ENCODE measurements at places on chromosomes 3 and 15. TPM values are rescaled to one million over a fixed set of nuclear protein-coding genes. Genes with fewer than 3 reads are reported as not detected.

GRCh38 chr3:48232734-48233133 lies 8.2 kb upstream of the ZNF589 start:
- DNase-seq = peak; percentile 85

DNA sequence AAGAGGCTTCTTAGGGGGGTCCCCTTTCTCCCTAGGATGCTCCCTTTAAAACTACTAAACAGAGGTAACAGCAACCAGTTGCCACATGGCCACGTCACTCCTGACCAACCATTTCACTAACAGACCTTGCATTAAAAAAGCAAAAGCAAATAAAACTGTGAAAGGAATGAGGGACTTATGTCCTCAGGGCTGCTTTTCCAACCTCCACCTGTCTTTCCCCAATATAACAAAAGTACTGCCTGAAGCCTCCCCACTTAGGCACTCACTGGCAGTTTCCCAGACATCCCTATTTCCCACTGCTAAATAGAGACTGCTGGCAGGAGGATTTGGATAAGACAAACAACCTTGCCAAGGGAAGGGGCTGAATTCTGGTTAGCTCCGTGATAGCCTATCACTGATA lies 130.3 kb downstream of the ATP8B4 start:
- DNase-seq = no peak

- DNase-seq = no peak
Observed at GRCh38 chr15:59739557-59740186, 50.6 kb upstream of the BNIP2 start.

GRCh38 chr15:54564166-54564565 lies 585.9 kb downstream of the UNC13C start:
- no peak for DNase-seq

DNA sequence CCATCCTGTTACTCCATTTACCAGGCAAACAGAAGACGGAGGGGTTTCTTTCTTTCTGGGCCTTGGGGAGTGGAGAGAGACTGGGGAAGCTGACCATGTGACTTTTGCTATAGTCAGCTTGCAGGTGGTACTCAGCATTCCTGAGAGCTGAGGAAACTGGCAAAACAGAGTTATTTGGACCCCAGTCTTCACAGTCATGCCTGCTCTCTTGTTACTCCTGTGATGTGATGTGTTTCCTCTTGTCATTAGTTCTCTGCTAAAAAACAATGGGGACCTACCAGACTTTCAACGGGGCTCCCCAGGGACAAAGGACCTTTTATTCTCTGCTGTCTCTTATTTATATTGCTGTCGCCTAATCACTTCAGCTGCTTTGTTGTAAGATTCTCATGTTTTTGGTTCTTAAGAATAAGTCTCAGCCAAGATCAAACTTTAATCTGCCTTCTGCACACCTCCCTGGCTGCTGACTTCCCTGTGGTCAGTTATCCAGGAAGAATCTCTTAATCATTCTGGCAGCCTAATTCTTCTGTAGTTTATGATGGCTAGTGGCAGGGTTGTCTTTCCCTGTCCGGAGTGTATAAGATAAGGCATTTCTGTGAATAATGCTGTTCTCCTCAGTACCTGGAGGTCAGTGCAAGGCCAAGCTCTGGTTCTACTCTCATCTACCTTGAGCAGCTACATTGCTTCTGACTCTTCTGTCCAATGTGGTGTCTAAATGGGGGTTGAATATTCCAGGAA lies 8.8 kb downstream of the STARD9 start:
- DNase-seq = no peak

DNA sequence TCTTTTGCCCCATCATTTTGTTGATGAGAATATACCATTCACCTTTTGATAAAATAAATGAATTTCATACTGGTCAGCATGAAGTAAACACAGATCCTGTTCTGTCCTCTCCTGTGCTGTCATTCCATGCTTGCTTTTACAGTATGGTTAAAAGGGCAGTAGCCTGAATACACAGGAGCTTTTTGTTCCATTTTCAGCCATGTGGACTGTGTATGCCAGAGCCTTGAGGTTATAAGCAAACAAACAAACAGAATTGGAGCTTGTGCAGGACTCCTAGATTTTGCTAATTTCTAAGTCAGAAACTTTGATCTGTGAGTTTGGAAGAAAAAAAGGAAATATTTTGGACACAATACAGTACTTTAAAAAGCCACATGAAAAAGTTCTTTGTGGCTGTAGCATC lies 91.9 kb downstream of the LRRC28 start:
- DNase-seq = peak; percentile 21

DNA sequence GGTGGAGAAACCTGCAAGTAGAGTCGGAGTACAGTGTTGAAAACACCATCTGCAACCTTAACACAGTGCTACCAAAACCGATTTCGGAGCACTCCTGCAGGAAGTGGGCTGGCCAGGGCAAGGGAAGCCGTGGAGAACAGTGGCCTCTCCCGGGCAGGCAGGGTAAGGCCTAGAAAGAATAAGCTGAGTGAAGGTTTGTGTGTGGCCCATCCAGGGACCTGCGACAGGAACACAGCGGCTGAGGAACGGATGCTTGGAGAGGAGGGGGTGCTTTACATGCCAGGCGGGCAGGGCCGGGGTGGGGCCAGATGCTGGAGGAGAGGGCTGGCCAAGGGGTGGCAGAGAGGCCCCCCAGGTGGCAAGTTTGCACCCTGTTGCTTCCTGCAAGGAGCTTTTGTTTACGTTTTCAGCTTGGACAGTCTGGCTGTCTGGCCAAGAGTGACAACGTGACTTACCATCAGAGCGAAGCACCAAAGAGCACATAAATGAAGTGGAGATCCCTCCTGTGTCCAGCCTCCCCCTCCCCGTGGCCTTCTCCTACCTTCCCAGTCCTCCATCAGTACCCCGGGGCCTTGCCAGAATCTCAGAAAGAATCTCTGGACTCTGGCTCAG lies 156.5 kb downstream of the PGPEP1L start:
- DNase-seq = peak; percentile 90

SYNPR gene
- not detected for total RNA-seq

ACOX2 gene
- total RNA-seq = 25.4 TPM

SLCO2A1 gene
- total RNA-seq = not detected

KCNAB1 gene
- total RNA-seq = 12.6 TPM
